ENCODE measurements at places on chromosomes 7 and 10.

GRCh38 chr10:45809837-45810236 is 37.5 kb downstream of the AGAP4 start:
- DNase-seq, result no peak

- DNase-seq, result no peak
Measured at GRCh38 chr10:104232613-104233102, 494 bp upstream of the CFAP43 start.

GRCh38 chr10:71390461-71390835 is 6.3 kb upstream of the CDH23 start:
- no peak for DNase-seq

- DNase-seq, result no peak
Measured at GRCh38 chr7:133980804-133981203, 146.3 kb upstream of the LRGUK start.

- peak; percentile 80 for DNase-seq
Measured at GRCh38 chr10:51699475-51700227, at the start of gene CSTF2T. TSS of gene CSTF2T (minus strand) at chr10:51699595. CDS start at chr10:51699549, 46 bp downstream.

GRCh38 chr7:73645643-73646174 is 21.4 kb upstream of the MLXIPL start:
- no peak for DNase-seq

DNA sequence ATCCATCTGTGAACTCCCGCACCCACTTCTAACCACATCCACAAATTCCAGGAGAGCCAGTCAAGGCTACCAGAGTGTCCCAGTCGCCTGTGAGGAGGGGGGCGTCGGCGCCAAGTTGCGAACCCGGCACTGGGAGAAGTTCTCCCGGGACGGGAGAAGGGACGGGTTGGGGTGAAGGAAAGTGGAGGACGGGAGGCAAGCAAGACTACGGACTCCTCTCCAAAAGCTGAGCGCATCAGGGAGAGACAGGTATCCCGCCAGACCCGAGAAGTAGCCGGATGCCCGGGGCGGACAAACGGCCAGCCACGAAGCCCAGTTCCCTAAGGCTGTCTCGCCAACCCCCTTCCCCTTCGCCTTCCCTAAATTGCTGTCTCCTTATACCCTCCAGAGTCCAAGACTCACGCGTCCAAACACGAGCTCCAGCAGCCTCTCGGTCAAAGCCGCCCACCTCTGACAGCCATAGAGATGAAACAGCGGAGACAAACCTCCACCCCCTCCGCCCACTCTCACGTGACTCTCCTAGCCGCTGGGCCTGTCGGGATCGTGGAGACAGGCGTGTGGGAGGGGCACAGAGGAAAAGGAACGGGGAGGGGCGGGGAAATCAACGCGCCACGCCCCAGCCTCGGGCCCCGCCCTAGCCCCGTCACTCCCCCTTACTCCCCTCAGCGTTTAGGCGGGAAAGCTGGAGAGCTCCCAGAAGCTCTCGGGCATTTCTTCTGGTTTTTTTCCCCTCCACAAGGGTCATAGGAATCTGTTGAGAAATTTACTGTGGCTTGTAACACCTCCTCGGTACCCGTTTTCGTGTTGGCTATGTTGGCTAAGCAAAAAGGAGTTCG is at the start of gene MICU1:
TSS of gene MICU1 (minus strand) at position 472 of the 836 bp plus-strand sequence. CDS start 59,286 bp downstream, outside the sequence.
- DNase-seq, result peak; percentile 75

GRCh38 chr7:106236065-106236464 is 48.7 kb downstream of the NAMPT start:
- DNase-seq, result no peak

DNA sequence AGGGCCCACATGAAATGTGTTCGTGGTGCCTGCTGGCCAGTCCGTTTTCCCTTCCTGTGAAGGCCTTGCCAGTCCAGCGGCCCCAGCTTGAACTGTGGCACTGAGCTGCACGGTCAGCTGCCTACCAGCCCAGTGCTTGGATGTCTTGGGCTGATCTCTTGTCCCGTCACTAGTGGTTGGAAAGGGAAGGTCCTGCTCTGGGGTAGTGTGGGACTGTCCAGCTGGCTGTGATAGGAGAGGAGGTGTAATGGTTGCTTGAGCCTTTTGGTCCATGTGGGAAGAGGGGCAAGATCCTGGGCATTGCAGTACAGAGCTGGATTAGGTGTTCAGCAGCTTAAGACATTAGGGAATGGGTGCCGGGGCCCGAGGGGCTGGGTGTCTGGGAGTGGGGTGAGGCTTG is 15.0 kb downstream of the BUD23 start:
- DNase-seq, result no peak

Measured in Panc1 (cell line).